ENCODE measurements at places on chromosomes 5 and 9. TPM values are rescaled to one million over a fixed set of nuclear protein-coding genes. Genes with fewer than 3 reads are reported as not detected.

The PRDM9 gene
- polyA plus RNA-seq = not detected

The MYMK gene
- polyA plus RNA-seq = 0.30 TPM

DNA sequence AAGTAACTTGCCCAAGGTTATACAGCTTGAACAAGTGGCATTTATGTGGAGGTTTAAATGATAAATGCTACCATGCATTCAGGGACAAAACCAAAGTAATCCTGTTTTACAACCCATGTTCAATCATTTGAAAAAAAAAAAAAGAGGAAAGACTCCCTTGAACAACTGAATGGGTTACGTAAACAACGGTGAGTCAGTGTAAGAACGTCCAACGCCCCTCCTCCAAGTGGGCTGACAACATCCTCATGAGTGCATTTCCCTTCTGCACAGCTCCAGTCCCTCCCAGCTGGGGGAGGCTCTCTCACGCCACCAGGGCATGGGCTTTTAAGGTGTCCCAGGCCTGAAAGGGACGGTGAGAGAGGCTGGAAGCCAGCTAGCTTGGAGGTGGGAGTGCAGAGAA is 90.0 kb downstream of the PRRT1B start:
- peaks cover 3% of the 10 kb centered on the region for H3K4me1 ChIP-seq
- no peak overlapping the region for H3K4me3 ChIP-seq
- DNase-seq = no peak
- H3K27ac ChIP-seq = no peak overlapping the region

DNA sequence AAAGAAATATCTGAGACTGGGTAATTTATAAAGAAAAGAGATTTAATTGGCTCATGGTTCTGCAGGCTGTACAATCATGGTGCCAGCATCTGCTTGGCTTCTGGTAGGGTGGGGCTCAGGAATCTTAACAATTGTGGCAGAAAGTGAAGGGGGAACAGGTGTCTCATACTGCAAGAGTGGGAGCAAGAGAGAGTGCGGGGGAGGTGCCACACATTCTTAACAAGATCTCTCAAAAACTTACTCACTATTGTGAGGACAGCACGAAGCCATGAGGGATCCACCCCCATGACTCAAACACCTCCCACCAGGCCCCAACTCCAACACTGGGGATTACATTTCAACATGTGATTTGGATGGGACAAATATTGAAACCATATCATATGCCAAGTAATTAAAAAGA is 70.1 kb upstream of the PANK3 start:
- DNase-seq = no peak
- no peaks in the 10 kb centered on the region for H3K4me1 ChIP-seq
- H3K27me3 ChIP-seq = no peaks in the 10 kb centered on the region
- H3K4me3 ChIP-seq = no peak overlapping the region
- H3K36me3 ChIP-seq = no peaks in the 10 kb centered on the region

DNA sequence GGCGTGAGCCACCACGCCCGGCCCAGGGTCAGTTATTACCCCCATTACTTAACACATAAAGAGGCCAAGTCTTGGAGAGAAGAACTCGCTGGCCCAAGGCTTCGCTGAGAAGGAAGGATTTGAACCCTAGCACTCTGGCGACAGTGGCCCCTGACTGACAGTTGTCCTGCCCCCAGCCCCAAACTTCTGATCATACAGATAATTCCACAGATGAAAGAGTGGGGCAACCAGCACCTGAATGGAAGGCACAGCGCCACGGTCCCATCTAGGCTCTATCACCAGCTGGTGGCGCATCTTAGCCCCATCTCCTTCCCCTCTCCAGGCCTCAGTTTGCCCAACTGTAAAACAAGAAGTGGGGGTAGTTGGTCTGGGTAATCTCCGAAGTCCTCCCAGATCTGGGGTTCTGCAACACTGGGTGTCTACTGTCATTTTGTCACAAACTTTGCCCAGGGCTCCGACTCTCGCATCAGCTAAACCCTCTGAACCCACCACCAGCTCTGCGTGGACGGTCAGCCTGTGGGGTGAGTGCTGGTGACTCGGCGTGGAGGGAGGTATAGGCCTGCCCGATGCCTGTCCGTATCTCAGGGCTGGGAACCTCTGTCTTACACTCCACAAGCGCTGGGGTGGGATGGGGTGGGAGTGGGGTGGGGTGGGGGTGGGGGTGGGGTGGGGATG is 209.3 kb downstream of the C9orf50 start:
- no peaks in the 10 kb centered on the region for H3K36me3 ChIP-seq
- no peak overlapping the region for H3K4me3 ChIP-seq
- H3K4me1 ChIP-seq = peaks cover 18% of the 10 kb centered on the region
- DNase-seq = no peak
- no peaks in the 10 kb centered on the region for H3K27me3 ChIP-seq

DNA sequence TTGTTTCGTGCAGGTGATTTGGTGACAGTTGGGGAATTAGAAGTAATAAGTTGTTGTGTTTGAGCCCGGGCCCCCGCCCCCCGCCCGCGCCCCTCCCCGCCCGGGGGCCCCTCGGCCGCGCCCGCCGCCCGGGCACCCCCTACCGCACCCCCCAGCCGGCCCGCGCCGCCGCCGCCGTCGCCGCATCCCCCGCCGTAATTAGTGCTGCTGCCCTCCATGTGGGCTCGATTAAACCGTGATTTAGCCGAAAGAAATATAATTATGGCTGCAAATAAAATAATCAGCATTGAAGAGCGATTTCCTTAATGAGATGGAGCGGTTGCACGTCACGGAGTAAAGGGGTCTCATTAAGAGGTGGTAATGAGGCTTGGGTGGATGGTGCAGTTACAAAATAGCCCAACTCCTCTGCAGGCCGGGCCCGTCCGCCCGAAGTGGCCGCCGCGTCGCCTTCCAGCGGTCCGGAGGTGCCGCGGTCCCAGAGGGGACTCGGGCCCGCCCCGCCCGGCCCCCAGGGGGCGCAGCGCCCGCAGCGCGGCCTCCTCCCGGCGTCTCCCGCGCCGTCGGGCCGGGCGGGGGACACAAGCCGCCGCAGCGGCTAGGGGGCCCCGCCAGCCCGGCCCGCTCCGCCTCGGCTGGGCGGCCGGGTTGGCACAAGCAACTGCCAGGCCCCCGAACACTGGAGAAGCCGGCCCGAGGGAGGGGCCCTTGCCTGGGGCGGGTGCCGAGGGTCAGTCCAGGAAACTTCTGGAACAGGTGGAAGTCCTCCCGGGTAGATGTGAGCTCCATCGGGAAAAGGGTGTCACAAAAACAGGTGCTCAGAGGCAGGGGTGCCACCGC is 6.9 kb upstream of the OTP start:
- DNase-seq = no peak
- H3K36me3 ChIP-seq = no peaks in the 10 kb centered on the region
- no peak overlapping the region for H3K27ac ChIP-seq
